ENCODE measurements at places on chromosomes 6 and 20.
A peak's percentile ranks its signal among the peaks of the same experiment; 100 is the strongest.

- DNase-seq: no peak
Measured at GRCh38 chr6:167227984-167228383, 63.1 kb upstream of the UNC93A start.

- no peak for DNase-seq
Measured at GRCh38 chr6:140571145-140571544, 1196.7 kb upstream of the CITED2 start.

DNA sequence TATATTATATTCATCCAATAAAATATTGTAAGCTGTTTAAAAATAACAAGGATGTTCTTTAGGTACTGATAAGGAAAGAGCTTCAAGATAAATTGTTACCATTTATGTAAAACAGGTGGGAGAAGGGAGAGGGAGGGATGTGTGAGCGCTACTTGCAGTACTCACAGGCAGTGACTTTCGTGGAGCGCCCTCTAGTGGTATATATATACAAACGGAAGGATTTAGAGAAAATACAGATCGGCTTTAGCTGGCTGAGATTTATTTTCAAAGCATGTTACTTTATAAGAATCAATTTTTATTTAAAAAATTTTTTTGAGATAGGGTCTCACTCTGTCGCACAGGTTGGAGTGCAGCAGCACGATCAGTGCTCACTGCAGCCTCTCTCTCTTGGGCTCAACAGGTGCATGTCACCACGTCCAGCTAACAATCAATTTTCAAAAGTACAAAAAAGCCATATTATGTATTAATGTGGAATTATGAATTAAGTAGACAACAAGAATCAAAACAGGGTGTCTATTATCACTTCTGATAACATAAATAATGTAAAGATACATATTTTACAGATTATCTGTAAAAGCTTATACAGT is 3.3 kb upstream of the MOG start:
- no peak for DNase-seq

DNA sequence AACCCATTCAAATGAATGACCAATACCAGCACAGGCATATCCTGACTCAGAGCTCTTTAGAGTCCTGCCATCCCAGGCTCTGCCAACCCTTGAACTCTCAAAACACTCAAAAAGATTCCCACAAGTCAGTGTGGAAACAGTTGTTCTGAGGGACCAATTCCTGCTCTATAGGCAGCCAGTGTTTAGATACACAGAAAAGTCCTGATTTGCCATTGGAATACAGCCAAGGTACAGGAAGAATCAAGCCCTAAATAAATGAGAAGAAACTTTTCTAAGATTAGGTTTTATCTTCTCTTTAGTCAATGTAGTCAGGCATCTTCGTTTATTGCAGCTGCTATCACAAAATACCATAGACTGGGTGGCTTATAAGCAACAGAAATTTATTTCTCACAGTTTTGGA is 626.8 kb upstream of the ARID1B start:
- no peak for DNase-seq

DNA sequence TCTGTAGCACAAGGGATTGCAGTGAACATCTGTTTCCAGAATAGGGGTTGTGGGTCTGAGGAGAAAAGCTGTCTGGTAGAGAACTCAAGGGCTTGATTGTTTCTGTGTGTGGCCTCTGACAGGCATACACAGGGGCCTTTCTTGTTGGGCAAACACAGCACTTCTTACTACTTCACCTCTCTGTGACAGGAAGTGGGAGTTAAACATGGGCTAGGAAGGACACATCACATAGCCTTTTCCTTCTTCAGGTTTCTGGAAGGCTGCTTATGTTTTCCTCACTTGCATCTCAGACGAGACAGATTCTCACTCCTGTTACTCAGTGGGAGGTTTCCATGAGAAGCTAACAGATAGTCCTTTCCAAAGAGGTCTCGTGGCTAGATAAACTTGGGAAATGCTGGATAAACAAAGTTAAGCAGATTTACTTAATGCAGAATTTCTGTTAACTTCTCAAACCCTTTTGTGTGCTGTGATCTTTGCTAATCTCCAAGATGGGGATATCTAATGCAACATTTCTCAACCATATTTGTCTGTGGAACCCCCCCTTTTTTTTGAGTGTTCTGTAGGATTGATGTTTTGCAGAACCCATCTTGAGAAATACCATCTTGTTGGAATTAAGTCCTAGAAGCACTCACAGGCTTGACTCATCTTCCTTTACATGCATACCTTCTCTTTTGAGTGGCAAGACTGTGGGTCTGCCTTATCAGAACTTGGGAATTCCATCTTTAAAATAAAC is 41.9 kb upstream of the RNF8 start:
- no peak for DNase-seq

- no peak for DNase-seq
Measured at GRCh38 chr6:34894693-34895092, 5.6 kb downstream of the ANKS1A start.

GRCh38 chr6:134984821-134985220 is 34.9 kb upstream of the ALDH8A1 start:
- no peak for DNase-seq

DNA sequence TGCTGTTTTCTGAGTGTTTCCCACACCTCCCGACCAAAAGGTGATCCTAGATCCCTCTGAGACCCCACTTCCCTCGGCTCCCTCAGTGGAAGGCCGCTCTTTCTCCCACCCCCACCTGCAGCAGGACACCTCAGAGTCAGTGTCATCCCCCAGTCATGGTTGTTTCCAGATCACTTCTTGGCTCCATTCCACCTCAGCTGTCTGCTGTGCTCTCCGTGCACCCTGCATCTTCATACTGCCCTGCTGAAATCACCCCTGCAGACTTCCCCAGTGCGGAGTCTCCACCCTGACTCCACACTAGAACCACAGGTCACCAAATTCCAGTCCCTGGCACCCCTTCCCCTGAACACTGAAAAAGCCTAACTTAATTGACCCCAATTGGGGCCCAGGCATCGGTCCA is 255.1 kb upstream of the CDYL start:
- DNase-seq: no peak

- DNase-seq: no peak
Measured at GRCh38 chr6:47621838-47622449, 76.4 kb upstream of the ADGRF4 start.

DNA sequence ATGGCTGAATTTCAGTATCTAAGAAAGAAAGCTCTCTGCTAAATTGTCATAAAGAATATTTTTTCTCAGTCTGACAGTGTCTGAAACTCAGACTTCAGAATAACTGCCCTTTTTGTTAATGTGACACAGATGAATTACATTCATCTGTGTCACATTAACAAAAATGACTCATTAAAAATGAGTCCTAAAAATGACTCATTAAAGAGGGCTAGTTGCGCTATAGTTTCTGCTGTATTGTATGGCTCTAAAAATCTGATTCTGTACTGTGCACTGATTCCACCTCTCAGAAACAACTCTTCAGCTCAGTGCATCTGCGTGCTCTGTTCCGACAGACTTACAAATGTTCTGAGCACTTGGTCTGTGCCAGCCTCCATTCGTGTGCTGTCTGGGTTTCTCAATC is 15.0 kb downstream of the RNF114 start:
- no peak for DNase-seq

- no peak for DNase-seq
Measured at GRCh38 chr20:54468082-54468481, 7.3 kb upstream of the DOK5 start.

DNA sequence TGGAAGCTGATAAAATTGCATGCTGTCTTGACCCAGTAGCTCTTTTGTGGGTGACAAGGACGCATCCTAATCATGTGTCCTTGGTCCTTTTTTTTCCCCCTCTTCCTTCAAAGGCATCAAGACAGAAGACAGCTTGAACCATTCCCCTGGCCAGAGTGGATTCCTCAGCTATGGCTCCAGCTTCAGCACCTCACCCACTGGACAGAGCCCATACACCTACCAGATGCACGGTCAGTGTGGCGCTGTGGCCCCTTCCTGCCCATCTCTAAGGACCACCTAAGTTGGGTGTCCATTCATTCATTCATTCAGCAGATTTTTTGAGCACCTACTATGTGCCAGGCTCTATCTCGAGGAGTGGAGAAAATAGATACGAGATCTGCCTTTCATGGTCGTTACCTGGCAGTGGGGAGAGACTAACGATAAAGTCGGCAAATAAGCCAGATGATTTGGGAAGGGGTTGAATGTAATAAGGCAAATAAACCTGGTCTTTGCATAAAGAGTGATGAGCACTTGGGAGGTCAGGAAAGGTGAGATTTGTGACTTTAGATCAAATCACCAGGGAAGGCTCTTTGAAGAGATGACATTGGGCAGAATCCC is 121.5 kb downstream of the EYA2 start:
- no peak for DNase-seq

DNA sequence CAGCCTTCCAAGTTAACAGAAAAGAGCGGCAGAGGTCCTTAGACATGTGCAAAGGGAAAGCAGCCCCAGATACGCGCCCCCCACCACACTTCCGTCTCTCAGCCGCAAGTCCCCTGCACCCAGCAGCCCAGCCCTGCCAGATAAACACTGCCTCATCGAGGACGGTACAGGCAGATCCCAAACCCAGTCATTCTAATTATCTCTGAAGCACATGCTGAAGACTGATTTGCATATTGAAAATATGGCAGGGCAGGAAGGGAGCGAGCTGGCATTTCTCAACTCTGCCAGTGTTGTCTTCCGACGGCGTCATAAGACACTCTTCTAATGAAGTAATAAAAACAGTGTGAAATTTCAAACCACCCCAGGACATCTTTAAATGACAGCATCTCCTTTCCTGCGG is 122.8 kb upstream of the CDH4 start:
- DNase-seq: no peak

DNA sequence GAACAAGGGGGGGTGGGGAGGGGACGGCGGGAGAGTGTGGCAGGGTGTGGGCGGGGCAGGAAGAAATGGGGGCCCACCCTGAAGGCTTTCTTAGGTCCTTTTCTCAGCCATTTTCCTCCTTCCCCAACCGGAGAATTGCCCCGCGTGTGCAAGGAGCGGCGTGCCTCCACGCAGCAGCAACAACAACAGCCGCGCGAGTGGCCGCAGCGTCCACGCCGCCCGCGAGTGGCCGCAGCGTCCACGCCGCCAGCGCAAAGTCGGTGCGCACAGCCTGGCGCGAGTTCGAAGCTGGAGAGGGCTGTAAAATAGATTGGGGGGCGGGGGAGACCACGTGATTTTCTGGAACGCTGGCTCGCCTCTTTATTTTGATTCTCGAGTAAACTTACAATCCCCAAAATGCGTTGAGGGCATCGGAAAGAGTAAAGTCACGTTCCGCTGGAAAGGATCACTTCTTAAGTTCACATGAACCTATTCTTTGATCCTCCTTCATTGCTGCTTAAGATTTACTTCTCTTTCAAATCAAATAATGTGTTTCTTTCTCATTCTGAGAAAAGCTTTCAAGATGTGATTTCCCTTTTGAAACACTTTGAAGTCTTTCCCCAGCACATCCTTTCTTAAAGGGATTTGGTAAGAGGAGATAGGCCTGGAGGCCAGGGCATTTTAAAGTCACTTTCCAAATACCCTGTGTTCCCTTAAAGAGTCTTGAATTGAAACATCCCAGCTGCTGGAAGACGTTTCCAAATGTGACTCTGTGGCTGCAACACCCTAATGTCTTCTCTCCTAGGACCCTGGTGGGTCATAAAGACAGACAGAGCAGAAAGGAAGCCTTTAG is 66.7 kb upstream of the ZNF217 start:
- DNase-seq: no peak

GRCh38 chr20:35978041-35978513 is 9.7 kb downstream of the CNBD2 start:
- no peak for DNase-seq

- DNase-seq: peak; percentile 30
Measured at GRCh38 chr20:5835321-5835821, 85.2 kb downstream of the SHLD1 start.

GRCh38 chr6:9943986-9944385 is 470.9 kb downstream of the TFAP2A start:
- DNase-seq: no peak

DNA sequence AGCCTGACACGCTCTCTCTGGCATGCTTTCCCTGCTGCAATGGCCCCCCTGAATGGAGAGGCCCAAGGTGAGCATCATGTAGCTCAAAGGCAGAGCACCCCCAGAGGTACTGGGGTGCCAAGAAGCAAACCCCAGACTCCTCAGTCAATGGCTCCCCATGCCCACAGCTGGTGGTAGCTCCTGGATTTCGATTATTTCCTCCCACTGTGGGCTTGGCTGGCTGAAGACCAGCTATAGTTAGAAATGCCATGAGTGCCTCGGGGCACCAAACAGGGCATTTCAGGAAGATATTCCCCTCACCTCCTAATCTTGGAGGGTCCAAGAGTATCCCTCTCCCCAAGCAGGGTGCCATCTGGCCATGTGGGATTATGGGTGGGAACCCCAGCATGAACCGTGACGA is 16.8 kb downstream of the MAP1LC3A start:
- DNase-seq: no peak

DNA sequence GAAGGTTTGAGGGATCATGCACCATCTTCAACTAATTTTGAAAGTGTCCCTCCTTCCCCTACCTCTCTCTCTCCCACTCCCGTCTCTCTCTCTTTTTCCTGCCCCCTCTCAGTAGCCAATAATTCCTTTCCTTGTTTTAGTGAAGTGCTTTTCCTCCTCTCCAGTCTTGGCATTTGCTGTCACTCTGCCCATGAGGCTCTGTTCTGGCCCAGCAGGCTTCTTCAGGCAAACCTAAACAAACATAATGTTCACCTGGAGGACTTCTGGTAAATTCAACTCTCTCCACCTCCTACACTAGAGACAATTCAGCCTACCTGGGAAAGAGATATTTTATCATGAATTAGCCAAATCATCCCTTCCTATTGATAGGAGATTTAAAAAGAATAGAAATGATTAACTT is 320.4 kb upstream of the RNF24 start:
- no peak for DNase-seq

DNA sequence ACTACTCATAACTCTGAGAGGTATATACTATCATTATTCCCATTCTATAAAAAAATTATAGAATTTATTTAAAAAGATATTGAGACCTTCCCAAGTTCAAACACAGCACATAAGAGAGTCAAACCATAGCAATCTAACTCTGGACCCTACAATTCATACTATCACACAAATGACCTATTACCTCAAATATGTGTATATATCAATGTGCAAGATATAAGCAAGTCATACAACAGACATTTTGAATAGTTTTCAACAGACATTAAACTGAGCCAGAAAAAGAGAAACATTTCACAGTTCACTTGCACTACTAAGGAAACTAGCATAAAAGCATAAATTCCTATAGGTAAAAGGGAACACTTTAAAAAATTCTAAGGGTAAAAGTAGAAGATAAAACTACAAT is 11.7 kb downstream of the PHIP start:
- DNase-seq: no peak

GRCh38 chr20:58461899-58462298 is 53.3 kb downstream of the APCDD1L start:
- DNase-seq: no peak

- peak; percentile 23 for DNase-seq
Measured at GRCh38 chr6:9126878-9127560, 691.7 kb upstream of the SLC35B3 start.
